ENCODE measurements at places on chromosomes 1 and 21. TPM values are rescaled to one million over a fixed set of nuclear protein-coding genes. Genes with fewer than 3 reads are reported as not detected.

GRCh38 chr1:6410248-6410893 lies 9.3 kb downstream of the HES2 start:
- DNase-seq: no peak

- DNase-seq: no peak
Observed at GRCh38 chr1:52007215-52008002, 16.9 kb upstream of the RAB3B start.

DNA sequence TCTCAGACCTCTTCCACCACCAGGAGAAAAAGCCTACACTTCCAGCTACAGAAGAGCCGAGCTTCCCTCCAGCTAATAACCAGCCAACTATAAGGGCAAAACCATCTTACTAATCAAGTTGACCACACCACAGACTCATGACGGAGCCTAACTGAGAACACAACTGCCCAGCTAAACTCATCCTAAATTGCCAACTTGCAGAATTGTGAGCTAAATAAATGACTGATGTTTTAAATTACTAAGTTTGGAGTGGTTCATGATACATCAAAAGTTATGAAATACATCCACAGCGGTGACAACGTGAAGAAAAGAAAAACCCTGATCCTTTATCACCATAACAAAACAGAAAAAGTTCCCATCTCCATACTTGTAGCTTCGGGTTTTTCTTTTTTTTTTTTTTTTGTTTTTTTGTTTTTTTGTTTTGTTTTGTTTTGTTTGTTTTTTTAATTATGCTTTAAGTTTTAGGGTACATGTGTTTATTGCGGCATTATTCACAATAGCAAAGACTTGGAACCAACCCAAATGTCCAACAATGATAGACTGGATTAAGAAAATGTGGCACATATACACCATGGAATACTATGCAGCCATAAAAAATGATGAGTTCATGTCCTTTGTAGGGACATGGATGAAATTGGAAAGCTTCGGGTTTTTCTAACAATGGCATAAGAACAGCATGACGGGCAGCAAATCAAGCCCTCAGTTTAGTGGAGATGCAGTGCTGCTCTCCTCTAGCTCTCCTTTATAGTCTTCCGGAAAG lies 122.6 kb downstream of the PIGK start:
- DNase-seq: no peak

- no peak for DNase-seq
Observed at GRCh38 chr21:25881524-25882376, 147.0 kb downstream of the GABPA start.

GRCh38 chr1:39485046-39485803 lies 6.2 kb upstream of the BMP8A start:
- DNase-seq: no peak

- DNase-seq: no peak
Observed at GRCh38 chr1:22118291-22118992, 24.5 kb downstream of the WNT4 start.

The MYBPH gene
- total RNA-seq: not detected

DNA sequence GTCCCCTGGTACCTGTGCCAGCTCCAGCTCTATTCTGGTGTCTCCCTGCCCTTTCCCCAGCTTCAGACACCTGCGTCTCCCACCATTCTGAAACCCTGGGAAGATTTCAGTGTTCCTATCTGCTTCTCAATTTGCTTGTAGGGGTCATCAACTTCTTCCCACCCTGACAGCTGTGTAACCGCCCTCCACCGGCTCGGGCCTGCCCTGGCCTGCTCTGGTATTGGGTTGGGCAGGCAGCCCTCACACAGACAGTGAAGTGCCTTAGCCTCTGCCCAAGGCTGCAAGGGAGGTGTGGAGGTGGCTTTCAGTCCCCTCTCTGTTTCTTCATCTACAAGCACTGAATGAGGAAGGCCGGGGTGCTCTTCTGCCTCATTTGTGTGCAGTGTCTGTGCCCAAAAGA lies 97.2 kb downstream of the LAMC2 start:
- no peak for DNase-seq

The OR14C36 gene
- total RNA-seq: not detected

GRCh38 chr1:200625381-200625824 lies 4.9 kb upstream of the KIF14 start:
- no peak for DNase-seq

- no peak for DNase-seq
Observed at GRCh38 chr1:30842697-30843354, 65.7 kb downstream of the SDC3 start.

The CLCA4 gene
- 135 TPM for total RNA-seq

- no peak for DNase-seq
Observed at GRCh38 chr1:61121631-61122030, 39.3 kb downstream of the NFIA start.

GRCh38 chr1:209720826-209721225 lies 16.2 kb downstream of the HSD11B1 start:
- DNase-seq: no peak

The CLDN17 gene
- 0.53 TPM for total RNA-seq

GRCh38 chr1:63051886-63052285 lies 268.0 kb downstream of the ATG4C start:
- no peak for DNase-seq

The OR2L3 gene
- total RNA-seq: not detected

The DNAJC6 gene
- total RNA-seq: 1.3 TPM

DNA sequence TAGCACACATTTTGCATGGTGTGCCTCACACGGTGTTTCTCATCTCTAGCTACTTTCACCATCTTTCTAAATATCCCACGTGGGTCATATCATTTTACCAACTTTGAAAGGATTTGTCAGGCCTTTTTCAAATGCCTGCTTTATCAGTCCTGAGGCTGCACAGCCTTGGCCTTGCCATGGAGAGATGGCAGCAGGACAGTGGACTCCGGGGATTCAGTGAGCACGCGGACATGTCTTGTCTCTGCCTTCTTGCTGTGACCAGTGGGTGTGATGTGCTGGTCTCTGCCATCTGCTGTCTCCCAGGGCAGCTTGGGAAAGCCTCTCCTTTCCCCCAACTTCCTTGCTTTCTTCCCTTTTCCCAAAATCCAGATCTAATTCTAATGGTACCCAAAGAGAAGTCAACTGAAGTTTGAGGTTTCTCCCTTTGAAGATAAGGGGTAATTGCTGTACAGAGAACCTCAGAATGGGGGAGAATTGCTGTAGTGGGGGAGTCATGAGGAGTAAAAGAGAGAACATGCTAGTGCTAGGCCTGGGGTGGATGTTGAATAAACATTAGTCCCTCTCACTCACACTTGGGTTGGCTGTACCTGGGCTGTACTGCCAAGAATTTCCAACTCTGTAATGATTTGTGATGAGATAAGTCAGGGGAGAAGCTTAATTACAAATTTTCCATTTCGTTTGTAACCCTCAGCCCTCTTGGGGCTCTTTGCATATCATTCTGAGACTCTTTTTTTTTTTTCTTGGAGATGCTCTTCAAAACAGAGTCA lies 99.5 kb downstream of the GALNT2 start:
- no peak for DNase-seq

DNA sequence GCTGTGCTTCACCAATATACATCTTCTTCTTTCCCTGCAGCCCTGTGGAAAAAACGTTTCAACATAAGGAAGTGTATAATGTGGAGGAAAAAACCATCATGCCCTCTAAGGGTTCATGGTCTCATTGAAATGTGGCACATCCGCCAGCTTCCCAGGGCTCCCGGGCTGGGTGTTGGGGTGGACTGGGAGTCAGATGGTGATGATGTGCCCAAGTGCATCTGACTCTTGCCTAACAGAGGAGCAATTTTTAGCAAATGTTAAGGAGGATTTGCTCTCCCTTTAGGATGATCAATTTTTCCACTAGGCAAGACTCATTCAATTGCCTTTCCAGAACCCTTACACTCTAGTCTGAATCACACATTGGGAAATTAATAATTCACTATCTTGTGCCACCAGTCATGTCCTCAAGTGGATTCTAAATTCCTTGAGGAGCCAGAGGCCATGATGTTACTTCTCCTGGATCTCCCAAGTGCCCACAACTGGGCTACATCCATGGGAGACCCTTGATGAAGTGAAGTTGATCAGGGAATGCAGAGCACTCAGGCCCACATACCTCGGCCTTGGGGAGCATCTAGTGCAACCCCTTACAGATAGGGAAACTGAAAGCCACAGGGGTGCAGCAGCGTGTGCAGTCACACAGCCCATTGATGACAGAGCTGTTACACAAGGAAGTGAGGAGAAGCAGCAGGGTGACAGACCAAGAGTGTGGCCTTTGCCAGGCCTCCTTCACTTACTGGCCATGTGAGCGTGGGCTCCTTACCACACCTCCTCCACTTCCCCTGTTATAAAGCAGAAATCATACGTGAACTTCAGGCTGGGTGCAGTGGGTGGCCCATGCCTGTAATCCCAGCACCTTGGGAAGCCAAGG lies 100.0 kb upstream of the SLC44A3 start:
- DNase-seq: no peak

DNA sequence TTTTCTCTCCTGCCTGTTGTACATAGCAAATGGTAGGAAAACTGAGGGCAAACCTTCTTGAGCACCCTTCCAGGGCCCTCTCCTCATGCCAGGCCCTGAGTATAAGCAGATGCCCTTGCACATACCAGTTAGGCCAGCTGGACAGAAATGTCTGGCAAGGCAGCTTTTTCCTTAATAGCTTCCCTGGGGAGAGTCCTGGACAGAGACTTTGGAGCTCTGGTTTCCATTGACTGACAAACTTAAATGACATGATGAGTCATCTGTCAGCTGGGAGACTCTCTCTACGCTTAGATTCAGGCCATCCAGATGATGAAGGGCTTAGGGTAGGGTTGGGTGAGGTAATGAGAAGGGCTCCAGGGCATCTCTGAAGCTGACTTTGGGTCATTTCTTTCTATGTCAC lies 317.5 kb downstream of the ASTN1 start:
- no peak for DNase-seq

GRCh38 chr1:10508511-10508951 lies 33.8 kb downstream of the PEX14 start:
- no peak for DNase-seq

The CRNN gene
- 1,263 TPM for total RNA-seq

The MX2 gene
- 4.3 TPM for total RNA-seq

- DNase-seq: no peak
Observed at GRCh38 chr1:97812076-97812475, 108.8 kb downstream of the DPYD start.

- no peak for DNase-seq
Observed at GRCh38 chr1:171501305-171502024, 16.1 kb downstream of the PRRC2C start.

GRCh38 chr1:204461331-204462228 lies 33.0 kb downstream of the PIK3C2B start:
- no peak for DNase-seq

The ACTN2 gene
- total RNA-seq: not detected

GRCh38 chr1:46077644-46078043 lies 54.8 kb downstream of the PIK3R3 start:
- no peak for DNase-seq

- DNase-seq: no peak
Observed at GRCh38 chr1:216688127-216688657, 35.0 kb downstream of the ESRRG start.

DNA sequence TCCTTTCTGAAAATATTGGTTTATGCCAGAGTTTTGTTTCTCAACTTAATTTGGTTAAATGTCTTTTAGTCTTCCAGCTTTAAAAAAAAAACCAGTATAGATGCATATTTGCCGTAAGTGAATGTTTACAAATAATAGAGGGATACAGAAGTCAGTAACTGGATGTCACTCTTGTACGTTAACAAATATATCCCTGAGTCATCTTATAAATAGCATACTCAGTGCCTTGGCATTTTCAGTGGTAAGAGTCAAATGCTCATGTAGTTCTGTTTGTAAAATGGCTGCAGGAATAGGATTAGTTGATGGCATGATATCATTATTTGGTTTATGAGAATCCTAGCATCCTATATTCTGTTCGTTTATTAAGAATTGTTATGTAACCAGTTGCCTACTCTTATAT lies 55.4 kb downstream of the SPEN start:
- DNase-seq: no peak

- DNase-seq: no peak
Observed at GRCh38 chr1:78834201-78834741, 172.3 kb downstream of the ADGRL4 start.

DNA sequence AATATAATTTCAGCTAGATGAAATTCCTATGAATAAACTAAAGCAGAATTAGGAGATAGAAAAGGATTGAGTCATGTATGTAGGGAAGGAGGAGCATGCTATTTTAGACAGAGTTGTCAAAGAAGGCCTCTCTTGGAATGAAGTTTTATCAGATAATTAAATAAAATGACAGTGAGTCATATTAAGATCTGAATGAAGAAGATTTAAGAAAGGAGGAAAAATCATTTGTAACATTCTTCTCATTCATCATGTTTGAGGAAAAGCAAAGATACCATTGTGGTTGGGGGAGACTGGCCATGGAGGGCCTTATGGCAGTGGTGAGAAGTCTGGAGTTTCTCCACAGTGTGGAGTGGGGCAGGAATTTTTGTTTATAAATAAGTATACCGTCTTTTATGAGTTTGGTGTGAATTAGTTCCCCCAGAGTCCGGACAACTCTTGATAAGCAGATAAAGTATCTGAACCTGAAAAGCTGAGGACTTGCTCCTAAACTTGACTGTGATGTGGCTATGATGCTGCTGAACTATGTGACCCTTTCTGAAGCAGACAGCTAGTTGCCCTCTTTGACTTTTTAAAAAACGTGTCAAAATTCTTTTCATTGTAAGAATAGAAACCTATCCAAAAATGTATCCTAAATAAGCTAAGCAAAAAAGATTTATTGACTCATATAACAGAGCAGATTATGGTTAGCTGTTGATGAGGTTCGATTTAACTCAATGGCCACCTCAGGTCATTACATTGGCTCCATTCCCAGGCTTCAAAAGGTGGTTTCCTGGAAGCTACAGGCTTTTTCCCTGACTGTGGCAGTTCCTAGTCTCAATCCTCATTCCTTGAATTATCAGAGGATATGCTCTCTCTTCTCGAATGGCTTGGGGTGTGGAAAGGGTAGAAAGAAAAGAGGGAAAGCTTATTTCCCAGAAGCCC lies 90.8 kb downstream of the LHX9 start:
- DNase-seq: no peak

DNA sequence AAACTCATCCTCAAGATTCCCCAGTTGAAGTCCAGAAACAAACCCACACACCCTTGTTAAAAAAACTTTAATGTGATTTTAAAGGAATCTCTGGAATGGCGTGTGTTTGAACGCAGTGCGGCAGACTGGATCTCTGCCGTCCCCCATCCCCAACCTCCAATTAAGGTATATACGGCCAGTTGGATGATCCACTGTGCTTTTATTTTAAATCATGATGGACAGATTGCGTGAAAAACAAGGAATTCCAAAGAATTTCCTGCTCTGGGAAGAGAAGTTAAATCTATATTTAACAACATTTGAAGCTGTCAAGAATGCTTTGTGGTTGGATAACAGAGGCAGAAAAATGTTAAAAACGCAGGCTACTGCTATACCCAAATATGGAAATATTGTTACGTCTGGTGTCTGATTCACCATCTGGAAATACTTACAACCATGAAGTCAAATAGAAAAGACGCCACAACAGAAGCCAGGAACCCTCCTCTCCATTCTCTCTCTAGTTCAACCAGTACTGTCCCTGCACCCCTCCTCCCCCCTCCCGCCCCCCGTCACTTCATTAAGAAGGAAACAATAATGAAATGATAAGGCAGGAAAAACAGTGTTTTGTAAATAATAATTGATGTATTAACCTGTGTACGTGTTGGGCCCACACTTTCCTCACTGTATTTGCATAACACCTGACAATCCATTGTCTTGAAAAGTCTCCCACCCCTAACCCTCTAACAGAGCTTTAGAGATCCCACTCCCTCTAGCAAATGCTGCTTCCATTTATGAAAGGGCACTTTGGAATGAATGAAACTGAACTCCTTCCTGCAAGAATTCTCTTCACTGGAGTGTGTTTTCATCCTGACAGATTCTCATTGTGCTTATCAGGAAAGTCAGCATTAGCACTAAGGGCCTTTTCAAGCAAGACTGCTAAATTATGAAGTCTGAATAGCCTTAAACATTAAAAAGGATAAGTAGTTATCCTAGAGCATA lies 2.0 kb upstream of the CCN1 start:
- no peak for DNase-seq
